IMR-90 (cell line): ENCODE measurements at places on chromosomes 1 and 21. TPM values are rescaled to one million over a fixed set of nuclear protein-coding genes. Genes with fewer than 3 reads are reported as not detected.

CASQ2 gene
- total RNA-seq: not detected in 2 replicates

DNA sequence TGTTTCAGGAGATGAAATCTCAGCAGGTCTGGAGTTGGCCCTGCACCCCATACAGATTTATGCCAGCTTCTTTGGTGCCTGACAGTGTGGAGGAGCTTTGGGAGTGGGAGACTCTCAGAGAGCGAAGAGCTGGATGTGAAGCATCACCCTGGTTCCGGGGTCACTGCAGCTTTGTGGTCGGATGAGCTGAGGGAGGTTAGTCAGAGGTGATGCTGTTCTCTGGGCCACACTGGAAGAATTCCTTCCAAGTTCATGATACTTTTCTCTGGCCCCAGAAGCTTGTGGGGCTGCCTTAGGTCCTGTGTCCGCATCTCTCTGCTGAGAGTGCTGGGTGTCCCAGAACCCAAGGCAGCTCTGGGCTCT is 467.8 kb downstream of the CAMTA1 start:
- peak; percentile 81 for DNase-seq

GRCh38 chr1:35726450-35727433 is 8.1 kb upstream of the C1orf216 start:
- DNase-seq: peak; percentile 58

- DNase-seq: no peak
Measured at GRCh38 chr1:91490501-91490900, 10.2 kb upstream of the CDC7 start.

DNA sequence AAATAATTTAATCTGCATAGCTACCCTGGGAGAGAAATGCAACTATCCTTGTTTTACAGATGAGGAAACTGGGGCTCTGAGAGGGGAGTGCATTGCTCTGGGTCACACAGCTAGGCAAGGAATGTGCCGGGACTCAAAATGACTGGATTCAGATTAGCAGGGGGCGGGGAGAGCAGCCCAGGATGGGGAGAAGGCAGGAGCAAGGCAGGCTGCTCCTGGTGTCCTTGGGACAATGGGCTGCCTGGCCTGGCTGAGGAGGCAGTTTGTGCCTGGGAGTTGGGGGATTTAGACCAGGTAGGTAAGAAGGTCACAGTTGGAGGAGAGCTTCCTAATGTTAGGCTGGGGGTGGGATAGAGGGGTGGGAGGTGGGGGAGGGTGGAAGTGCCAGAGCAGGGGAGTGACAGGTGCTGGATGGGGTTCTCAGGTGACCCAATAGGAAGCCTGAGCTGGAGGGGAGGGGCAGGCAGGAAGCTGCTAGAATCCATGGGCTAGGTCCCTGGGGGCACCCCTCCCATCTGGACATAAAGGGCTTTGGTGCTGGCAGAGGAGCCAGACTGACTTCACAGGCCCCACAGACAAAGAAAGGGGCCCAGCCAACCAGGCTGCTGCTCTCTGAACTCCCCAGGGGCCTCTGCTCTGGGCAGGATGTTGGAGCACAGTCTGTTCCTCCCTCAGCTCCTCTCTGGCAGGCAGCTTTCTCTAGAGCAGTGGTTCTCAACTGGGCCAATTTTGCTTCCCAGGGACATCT is 29.0 kb downstream of the TRIM62 start:
- DNase-seq: no peak

NUP210L gene
- under 0.01 TPM in 2 replicates for total RNA-seq

DNA sequence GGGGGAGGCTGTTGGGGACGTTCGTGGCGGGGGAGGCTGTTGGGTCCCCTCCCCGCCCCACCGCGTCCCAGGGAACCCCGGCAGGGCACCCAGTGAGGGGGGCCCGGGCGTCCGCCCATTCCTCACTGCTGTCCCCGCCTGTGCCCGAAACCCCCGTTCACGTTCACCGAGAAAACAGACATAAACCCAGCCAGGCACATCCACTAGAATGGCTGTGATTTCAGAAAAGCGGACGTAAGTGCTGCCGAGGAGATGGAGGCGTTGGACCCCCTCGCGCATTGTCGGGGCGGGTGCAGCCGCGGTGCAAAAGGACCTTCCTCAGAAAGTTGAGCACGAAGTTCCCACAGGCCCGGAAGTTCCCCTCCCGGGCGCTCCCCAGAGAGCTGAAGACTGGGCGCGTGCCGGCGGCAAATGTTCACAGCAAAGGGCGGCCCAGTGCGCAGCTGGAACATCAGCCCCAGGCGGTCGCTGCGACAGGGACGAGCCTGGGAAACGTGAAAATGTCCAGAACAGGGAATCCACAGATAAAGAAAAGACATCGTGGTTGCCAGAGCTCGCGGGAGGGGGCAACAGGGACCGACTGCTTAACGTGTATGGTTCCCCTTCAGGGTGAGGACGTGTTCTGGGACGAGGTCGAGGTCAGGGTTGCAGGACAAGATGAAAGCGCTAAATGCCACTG is 18.5 kb upstream of the SAMD11 start:
- DNase-seq: no peak

DNA sequence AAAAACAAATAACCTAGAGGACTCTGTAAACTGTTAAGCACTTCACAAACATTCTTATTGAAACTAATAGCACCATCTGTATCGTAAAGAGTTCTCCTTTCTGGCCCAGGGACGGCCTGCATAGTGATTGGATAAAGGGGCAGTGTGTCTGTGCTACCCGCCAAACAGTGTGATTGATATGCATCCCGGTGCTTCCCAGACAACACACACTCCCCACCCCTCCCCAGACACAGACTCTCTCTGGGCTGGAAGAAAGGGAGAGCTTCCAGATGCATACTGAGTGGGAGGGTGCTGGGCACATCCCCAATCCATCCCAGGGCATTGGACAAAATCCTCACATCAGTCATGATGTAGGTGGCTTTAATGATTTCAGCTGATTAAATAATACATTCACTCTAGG is 3.7 kb downstream of the HSD11B1 start:
- no peak for DNase-seq

DNA sequence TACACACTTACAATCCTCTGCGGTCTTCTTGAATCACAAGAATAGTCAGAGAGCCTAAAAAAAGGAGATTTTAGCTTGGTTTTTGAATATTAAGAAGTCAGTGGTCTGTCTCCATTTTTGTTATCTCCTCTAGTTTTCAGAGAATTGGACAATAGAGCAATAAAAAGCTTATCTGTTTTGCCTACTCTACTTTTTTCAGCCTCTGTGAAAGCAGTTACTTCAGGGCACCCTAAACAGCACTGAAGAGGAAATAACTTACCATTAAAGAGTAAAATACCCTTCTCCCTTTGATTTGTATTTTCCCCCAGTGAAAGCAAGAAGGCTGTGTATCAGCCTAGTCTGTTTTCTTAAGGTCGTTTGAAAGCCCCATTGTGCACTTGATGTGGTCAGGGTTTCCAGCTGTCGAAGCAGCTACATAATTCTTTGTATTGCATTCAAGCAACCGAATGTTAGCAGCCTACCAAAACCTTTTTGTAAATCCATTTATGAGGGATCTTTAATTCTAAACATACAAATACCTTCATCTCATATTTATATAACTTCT is 1.0 kb downstream of the NTMT2 start:
- DNase-seq: no peak

- DNase-seq: no peak
Measured at GRCh38 chr1:242209063-242209462, 210.2 kb upstream of the MAP1LC3C start.

- no peak for DNase-seq
Measured at GRCh38 chr1:180208264-180208663, 21.8 kb upstream of the LHX4 start.

DNA sequence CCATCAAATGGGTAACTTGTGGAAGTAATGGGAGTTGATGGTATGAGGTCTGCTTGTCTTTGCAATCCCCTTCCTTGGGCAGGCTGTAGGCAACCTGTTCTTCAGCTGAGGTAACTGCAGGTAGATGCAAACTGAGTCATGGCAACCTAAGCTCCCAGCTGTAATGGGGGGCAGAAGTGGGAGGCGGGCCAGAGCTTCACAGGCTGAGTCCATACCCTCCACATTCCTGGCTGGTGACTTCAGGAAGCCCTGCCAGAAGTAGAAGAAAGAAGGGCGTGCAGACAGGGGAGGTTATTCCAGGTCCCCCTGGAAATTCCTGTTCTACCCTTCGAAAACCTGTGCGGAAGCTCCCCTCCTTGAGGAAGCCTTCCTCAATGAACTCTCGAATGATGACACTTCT is 44.9 kb downstream of the ARHGEF11 start:
- DNase-seq: peak; percentile 32

BEND5 gene
- 0.83 and 1.1 TPM in 2 replicates for total RNA-seq
